Activated naive CD8-positive, alpha-beta T cell treated with anti-CD3 and anti-CD28 coated beads, Interleukin-2, amount 50 U/mL, for 16 hours (primary cell): ENCODE measurements at places on chromosomes 7 and 10.

- DNase-seq = no peak
Measured at GRCh38 chr10:45513551-45513950, 139.5 kb downstream of the ALOX5 start.

GRCh38 chr10:51642581-51642980 is 56.8 kb downstream of the CSTF2T start:
- DNase-seq = no peak

DNA sequence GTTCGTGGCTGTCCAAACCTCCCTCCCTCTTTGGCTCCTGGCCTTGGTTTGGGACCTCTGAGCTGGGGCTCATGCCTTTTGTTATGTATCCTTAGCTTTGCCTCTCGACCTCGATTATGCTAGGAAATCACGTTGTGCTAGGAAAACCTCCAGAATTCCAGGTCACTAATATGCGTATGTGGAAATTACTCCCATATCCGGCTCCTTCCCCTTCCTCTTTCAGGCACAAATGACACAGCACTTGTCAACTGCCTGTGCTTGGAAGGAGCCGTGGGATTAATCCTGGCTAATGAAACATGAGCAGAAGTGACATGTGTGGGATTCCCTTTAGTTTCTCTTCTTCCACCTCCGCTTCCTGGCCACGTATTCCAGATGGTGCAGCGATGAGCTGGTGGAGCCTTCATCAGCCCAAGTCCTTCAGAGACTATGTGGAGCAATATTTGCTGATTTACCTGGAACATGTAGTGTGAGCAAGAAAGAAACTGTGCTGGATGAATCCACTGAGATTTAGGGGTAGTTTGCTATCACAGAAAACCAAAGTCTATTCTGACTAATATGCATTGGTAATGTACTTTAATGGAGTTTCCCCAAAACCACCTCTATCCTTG is 149.2 kb downstream of the REEP3 start:
- DNase-seq = no peak

GRCh38 chr10:29100505-29100904 is 188.4 kb upstream of the LYZL1 start:
- DNase-seq = no peak

DNA sequence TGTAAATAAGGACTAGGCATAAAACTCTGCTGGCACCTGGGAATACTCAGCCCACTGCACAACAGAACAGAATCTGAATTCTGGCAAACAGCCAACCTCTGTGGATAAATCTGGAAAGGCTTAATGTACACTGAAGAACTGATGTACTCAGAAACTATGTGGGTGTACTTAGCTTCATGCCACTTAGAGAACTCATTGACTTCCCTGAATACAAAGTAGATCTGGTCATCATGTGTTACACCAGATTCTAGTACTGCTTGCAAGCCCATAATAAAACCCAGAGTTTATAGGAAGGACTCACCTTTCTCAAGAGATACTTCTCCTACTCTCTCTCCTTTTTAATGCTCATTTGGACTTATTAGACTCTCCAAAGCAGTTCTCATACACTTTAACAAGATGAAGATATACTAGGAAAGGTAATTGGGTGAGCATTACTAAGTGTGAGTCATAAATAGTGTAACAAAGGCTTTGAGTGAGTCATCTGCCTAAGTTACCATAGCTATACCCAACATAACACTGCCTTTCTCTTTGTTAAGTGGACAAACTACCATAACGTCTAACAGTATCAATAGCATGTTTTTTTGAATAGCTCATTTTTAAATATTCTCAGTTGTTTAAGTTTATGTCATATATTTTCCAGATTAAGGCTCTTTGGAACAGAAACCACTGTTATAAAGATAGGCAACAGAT is 309.1 kb downstream of the MDFIC start:
- DNase-seq = no peak

DNA sequence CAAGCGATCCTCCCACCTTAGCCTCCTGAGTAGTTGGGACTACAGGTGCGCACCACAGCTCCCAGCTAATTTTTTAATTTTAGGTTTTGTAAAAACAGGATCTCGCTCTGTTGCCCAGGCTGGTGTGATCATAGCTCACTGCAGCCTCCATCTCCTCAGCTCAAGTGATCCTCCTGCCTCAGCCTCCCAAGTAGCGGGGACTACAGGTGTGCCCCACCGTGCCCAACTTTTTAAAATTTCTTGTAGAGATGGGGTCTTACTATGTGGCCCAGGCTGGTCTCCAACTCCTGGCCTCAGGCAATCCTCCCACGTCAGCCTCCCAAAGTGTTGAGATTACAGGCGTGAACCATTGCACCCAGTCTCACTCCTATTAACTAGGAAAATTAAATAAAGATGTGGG is 7.5 kb downstream of the TMEM225B start:
- DNase-seq = no peak
